Esophagus mucosa (tissue), 1 donor: ENCODE measurements at places on chromosomes 1 and 21. TPM values are rescaled to one million over a fixed set of nuclear protein-coding genes. Genes with fewer than 3 reads are reported as not detected.

GRCh38 chr1:151408891-151409290 is 9.5 kb downstream of the PSMB4 start:
- no peak for ATAC-seq

DNA sequence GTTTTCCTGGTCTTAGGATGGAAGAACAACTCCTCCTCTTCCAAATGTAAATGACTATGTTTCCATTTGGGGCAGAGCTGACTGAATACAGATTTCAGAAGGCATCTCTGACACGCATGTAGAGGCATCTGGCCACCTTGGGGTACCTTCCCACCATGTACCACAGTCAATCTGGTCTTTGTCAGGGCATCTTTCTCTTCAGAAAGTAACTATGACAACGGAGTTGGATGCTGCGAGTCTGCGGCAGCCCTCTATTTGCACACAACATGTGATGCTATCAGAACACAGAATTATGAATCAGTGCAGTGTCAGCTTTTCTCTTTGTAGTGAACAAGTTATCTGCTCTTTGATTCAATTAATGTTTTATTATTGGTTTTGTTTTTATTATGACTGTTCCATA is 94.7 kb downstream of the TSEN15 start:
- no peak for ATAC-seq

- ATAC-seq: no peak
Measured at GRCh38 chr1:218965821-218966220, 207.9 kb upstream of the LYPLAL1 start.

DNA sequence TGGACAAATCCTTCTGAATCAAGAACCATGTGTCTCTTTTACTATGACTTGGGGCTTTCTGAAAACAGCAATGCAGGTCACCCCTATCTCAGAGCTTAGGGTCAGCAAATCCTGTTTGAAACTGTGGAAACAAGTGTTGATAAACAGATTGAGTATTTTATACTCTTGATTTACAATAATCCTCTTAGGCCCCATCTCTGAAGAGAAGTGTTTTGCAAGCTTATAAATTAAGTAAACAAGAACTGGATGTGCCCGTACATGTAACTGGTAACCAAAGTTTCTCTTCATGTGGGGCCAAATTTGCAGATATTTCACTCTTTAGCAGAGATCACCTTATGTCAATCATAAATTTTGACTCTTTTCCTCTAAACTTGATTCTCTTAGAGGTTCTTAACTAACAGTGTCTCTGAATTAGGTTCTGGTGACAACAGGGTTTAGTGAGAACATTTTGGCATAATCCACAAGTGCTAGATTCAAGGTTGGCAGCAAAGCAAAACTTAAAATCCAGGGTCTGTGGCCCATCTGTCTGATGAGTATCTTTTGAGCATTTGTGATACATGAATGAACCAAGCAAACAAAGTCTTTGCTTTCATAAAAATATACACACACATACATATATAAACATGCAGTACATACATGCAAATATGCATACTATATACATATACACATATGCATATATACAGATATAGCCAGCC is 183.0 kb upstream of the HOOK1 start:
- no peak for ATAC-seq

GRCh38 chr1:200275415-200275814 is 134.4 kb downstream of the ZNF281 start:
- ATAC-seq: no peak

- ATAC-seq: no peak
Measured at GRCh38 chr1:55279627-55280026, 64.5 kb upstream of the USP24 start.

DNA sequence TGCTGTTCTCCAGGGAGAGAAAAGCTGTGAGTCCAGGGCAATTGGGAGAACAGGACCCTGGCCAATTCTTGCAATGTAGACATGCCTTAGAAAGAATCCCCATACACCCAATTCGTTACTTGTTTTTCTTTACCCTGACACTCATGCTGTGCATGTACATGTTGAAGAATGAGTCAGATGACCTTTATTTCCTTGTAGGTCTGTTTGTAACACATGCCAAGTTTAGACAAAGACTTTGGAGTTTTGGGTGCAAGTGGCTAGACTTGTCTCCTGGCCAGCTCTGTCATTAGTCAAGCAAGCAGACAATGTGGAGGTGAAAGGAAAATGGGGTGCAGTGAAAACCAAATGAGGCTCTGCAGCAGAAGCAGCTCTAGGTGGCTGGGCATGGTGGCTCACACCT is 38.1 kb downstream of the GNPAT start:
- ATAC-seq: peak; percentile 95

GRCh38 chr1:180916771-180917170 is 4.1 kb downstream of the KIAA1614 start:
- no peak for ATAC-seq

DNA sequence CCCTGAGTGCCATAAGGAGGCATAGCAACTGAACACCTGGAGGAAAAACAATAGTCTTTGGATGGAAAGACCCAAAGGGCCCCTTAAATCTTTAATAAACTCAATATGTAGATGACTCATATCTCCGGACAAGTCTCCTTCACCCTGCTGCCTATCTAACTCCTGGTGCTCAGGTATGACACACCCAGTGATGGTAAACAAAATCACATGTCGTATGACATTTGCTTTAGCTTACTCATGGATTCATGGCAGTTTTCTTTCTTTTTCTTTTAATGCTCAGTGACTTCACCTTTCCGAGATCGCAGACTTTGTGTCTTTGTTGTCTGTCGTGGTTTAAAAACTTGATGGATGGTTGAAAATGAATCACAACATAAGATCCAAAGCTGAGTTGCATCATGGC is 208.5 kb upstream of the PROX1 start:
- ATAC-seq: peak; percentile 92

DNA sequence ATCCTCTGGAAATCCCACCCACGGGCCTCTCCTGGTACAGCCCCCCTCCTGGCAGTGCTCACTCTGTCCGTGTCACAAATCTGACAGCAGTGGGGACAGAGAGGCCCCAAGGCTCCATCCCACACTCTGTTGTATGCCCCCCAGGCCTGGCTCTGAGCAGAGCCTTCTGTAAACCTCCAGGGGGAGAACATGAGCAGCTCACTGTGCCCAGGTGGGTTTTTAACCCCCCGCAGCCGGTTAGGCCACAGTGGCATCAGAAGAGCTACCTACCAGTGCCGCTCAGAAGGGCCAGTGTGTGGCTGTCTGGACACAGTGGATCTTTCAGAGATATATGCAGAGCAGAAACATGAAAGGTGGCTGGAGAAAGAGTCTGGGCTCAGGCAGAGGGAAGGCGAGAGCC is 12.0 kb upstream of the GPR153 start:
- ATAC-seq: no peak

DNA sequence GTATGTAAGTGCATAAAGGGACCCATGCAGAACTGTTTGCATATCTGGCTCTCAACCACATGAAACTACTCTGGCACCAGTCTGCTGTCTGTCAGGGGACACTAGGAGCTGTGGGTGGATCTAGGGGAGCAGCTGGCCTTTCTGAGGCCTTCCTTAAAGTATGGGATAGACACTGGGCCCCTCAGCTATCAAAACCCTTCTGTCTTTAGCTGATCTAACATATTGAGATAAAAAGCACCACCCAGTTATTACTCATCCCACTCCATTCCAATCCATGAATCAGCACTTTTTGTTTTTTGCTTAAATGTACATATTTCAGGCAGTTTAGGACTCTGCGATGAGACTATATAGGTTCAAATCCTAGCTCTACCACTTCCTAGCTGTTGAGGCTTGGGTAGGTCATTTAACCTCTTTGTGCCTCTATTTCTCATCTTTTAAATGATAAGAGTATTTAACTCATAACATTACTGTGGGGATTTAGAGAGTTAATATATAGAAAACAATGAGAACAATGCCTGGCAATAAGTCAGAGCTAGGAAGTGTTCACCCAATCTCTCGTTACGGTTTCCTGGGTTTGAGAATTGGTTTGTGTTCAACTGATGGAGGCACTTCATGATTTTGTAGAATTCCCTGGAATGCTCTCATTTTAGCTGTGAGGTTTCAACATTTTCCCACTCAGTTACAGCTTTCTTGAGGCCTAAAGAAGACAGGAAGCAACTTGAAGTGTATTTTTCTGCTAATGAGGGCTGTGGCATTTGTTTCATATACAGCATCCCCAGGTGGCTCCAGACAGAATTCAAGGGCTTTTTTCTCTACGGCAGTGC is 68.9 kb downstream of the LRIG2 start:
- peak; percentile 13 for ATAC-seq

DNA sequence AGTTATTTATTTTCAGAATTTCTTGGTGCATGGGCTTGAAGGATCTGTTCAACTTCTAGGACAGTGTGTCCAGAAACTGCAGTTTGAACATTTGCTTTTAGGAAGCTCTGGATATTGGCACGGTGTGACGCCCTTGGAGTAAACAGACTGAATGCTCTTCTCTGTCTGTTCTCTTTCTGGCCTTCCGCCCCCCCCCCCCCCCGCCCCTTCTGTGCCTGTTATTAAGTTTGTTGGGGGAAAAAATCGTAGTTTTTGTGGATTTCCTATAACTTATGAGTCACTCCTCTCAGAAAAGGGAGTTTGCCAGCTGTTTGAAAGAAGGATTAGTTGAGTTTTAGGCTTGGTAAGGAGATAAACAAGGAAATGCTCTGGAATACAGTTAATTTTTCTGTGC is 1.2 kb downstream of the KCTD3 start:
- no peak for ATAC-seq

DNA sequence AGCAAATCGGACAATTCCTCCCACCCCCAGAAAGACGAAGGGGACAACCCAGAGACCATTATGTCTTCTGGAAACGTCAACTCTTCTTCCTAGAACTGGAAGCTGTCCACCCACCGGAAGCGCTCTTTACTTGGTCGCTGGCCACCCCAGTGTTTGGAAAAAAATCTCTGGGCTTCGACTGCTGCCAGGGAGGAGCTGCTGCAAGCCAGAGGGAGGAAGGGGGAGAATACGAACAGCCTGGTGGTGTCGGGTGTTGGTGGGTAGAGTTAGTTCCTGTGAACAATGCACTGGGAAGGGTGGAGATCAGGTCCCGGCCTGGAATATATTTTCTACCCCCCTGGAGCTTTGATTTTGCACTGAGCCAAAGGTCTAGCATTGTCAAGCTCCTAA is 3.2 kb downstream of the S1PR1 start:
- ATAC-seq: no peak

DNA sequence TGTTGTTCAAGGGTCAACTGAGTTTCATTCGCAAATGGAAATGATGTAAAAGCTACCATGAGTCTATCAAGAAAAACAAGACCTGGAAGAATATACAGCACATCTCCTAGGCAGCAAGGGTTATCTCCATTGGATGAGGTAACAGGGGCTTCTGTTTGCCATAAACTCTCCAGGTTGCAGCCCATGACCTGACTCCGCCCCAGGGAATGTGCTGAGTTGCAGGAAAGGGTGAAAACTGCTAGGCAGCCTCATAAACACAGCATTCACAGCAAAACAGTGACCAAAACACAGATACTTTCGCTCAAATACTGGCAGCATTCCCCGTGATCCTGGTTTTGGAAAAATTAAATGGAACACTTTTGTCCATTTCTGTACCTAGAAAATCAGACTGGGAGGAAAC is 20.2 kb upstream of the ACTA1 start:
- ATAC-seq: no peak

- ATAC-seq: no peak
Measured at GRCh38 chr1:184900507-184900906, 73.8 kb downstream of the NIBAN1 start.

DNA sequence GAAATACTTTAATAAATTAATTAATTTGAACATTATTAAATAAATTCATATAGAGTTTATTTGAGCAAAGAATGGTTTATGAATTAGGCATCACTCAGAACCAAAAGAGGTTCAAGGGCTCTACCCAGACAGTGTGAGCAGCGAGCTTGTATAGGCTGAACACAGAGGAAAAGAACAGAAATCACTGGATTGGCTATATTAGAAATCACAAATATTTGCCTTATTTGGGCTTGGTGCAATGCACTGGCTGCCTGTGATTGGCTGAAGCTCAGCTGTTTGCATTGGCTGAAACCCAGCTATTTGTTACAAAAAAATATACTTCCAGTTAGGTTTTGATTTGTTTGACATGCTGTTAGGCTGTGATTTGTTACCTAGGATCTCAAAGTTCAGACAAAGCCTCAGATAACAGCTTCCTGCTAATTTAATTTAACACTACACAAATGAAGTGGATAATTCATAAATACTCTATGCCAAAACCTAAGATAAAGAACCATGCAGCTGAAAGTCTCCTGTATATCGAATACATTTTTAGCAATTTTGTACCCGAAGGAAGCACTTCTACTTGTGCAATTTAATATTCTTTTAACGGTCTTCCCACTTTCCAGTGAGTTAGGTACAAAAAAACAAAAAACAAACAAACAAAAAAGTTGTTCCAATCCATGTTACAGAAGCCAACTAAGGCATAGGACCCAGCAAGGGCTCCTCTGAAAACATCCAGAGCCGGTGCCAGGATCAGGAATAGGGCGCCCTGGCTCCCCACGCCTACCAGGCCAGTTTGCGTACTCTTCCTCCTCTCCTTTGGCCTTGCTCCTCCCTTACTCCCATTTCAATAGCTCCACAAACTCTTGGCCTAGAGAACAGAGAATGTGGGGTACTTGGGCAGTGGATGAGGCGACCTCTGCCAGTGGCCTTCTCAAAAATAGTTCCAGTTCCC is 179.1 kb downstream of the DUSP10 start:
- ATAC-seq: no peak

- ATAC-seq: peak; percentile 54
Measured at GRCh38 chr1:230105754-230106625, 39.0 kb downstream of the GALNT2 start.

DNA sequence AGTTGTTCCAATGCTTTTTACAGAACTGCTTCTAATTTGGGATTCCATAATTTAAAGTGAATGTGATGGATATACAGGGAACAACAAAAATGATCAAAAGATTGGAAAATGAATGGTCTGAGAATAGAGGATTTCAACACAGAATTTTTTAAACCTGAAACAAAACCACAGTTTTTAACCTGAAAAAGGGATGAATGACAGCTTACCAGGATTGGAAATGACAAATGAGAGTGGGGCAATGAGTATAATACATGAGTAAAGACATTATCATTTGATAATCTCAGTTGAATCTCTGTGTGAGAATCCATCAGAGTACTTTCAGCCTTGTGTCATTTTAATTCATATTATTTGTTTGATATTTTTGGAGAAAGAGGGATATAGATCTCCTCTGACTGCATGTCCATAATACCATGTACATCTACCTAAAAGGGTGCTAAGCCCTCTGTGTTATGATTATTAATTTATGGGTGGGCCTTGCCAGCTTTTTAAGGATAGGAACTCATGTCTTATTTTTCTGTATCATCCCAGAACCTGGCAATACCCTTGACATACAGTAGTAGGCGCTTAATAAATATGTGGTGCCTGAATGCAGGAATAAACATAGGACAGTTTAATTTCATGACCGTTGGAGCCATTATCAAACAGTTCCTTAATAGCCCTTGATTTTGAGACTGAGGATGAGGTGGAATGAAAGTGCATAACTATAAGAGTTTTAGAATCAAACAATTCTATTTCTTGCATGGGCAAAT is 12.4 kb upstream of the ATP6V1G3 start:
- no peak for ATAC-seq

KLHDC7A gene
- 0.28 TPM for total RNA-seq

ZNF683 gene
- not detected for total RNA-seq

LAX1 gene
- total RNA-seq: 0.84 TPM

AADACL4 gene
- total RNA-seq: not detected

FAM78B gene
- 0.88 TPM for total RNA-seq

EPHA2 gene
- 146 TPM for total RNA-seq

LIN28A gene
- not detected for total RNA-seq

MPZ gene
- 1.4 TPM for total RNA-seq

SLC1A7 gene
- not detected for total RNA-seq

BEND5 gene
- total RNA-seq: 0.24 TPM

WNT4 gene
- 7.7 TPM for total RNA-seq

TMEM240 gene
- not detected for total RNA-seq

ANXA9 gene
- total RNA-seq: 0.40 TPM

ITLN2 gene
- total RNA-seq: 0.16 TPM

KRTAP11-1 gene
- not detected for total RNA-seq

IGSF9 gene
- total RNA-seq: 13.0 TPM

FCGR3A gene
- total RNA-seq: 1.00 TPM
